ENCODE measurements at places on chromosomes 13 and 19.

GRCh38 chr13:38950987-38951386 lies 39.6 kb downstream of the STOML3 start:
- no peak for DNase-seq

GRCh38 chr13:109586509-109587346 lies 199.7 kb downstream of the IRS2 start:
- no peak for DNase-seq

GRCh38 chr13:76913898-76914297 lies 27.7 kb upstream of the KCTD12 start:
- DNase-seq: no peak

- no peak for DNase-seq
Observed at GRCh38 chr13:23392313-23392712, 41.2 kb downstream of the SACS start.

DNA sequence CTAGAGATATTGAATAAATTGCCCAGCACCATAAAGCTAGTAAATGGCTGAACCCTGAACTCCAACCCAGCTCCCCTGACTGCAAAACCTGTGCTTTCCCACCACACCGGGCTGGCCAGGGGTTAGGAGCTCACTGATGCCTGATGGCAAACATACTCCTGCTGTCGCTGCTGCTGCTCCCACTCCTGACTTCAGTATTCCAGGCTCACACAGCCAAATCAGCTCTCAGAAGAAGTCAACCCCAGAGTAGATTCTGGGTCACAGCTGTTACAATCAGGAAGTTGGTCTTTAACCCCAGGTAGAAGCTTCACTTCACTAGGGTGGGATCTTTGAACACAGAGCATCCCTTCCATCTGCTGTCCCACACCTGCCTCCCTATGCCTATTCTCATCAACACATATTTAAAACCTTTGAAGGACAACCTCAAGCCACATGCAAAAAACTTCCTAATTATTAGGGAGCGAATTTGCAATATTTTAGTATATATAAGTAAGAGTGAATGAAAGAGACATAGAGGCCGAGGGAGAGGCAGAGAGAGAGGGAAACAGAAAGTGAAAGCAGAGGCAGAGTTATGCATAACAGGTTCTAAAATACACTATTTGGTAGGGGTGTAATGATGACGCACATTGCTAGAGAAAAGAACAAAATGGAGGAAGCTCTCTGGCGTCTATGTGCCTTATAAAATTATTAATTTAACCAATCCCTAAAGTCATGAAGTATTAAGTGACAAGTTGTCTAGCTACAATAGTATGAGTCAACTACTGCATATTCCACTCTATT lies 99.4 kb upstream of the SERP2 start:
- no peak for DNase-seq

DNA sequence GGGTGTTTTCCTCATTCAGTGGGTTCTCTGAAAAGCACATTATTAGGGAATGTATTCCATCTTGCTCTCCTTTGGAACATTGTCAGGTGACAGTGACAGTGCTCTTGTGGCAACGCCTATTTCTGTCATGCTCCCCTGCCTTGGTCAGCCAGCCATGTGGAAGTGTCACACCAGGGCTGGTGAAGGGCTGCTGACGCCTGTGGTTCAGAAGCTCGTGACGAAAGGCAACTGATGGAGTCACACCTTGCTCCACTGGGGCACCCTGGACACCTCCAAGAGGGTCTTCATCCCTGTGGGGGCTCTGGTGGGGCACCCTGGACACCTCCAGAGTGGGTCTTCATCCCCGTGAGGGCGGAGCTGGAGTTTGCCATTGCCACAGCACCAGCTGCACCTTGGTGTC lies 68.9 kb upstream of the GPR183 start:
- DNase-seq: no peak

DNA sequence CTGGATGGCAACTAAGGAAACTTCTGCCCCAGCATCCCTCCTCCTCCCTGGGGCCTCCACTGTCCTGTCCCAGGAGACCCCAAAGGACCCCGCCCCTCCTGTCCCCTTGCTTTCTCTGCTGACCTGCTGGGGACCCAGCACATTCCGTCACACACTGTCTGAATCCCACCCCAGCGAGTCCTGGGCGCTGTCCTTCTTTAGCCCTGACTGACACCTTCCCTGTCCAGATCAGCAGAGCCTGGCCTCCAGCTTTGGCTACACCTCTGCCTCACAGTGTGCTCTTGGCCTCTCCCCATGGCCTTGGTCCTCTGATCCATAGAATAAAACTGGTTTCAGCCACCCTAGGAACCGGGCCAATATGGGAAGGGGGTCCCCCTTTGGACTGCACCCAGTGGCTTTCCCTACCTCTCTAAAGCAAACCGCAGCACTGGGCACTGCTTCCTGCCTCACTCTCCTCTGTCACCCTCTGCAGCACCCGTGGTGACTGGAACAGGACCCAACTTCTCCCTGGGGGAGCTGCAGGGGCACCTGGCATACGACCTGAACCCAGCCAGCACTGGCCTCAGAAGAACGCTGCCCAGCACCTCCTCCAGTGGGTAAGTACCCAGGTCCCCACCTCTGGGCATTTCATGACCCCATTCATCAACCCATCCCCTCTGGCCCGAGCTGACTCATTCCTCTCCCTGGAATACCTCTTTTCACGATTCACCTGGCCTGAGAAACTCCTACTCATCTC lies 46.4 kb downstream of the SMIM24 start:
- no peak for DNase-seq

GRCh38 chr19:8615024-8615423 lies 4.5 kb upstream of the ADAMTS10 start:
- DNase-seq: no peak

DNA sequence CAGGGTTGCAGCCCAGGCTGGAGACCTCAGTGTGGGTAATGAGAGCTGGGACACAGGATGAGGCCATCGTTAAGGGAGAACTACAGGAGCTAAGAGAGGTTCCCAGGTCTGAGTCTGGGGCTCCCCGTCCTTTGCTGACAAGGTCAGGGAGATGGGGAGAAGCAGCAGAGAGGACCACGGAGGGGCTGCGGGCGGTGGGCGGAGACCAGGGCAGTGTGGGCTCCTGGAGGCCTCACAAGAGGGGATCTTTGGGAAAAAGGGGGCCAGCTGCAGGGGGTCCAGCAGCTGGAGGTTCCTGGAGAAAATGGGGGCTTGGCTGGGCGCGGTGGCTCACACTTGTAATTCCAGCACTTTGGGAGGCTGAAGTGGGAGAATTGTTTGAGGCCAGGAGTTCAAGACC lies 16.0 kb downstream of the RFX1 start:
- DNase-seq: no peak

DNA sequence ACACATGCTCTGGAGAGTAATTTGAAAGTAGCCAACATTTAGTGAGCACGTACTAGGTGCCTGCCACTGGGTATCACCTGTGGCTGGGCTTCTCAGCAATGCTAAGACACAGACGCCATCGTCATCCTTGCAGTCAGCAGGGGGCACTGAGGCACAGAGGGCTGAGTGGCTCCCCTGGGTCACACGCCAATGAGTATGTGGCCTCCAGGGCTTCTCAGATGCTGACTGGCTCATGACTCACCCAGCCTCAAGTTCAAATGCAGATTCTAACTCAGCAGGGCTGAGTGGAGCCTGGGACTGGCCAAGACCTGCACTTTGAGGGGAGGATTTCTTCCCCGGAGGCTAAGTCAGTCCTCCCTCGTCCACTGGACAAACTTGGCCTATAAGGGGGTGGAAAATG lies 115.1 kb upstream of the CACNA1A start:
- no peak for DNase-seq

DNA sequence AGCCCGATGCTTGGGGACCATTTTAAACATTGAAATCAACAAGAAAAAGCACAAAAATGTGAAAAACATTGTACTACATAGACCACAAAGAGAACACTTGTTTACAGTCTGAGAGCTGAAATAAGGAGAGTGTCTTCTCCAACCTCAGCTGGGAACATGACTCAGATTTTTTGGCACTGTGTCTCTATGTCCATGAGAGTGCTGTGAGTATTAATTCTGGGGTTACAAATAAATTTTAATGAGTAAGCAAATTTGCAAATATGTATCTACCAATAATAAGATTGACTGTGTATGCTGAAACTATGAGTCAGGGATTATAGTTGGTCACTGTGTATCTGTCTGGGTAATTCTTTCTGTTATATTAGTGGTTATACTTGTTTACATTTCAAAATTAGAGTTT lies 174.0 kb downstream of the DCT start:
- no peak for DNase-seq

DNA sequence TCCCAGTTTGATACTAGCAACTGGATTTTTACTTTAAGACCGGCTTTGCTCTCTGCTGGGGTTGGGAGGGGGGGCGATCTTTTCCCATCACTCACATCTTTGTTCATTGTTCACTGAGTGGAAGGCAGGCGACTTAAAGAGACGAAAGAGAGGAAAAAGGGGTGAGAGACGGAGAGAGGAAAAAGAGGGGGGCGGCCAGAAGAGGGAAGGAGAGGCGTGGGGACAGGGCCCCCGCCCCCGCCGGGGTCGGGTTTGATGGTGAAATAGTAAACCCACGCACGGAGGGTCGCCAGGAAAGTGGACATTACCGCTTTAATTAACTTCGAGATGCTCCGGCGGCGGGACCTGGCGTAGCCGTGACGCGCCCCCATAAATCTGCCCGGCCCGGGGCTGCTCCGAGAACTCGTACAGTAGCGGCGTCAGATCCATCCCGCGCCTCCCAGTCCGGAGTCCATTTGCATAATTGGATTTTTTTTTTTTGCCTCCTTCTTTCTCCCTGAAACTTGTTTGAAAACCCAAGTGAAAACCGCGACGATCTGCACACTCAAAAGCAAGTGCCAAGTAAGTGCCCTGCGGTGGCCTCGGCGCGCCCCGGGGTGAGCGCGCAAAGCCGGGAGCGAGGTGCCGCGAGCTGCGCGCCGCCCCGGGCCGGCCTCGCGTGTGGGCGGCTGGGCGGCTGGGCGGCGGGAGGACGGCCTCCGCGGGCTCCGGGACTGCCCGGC lies 143.9 kb upstream of the ZNF536 start:
- no peak for DNase-seq

GRCh38 chr13:22176968-22177520 lies 506.2 kb downstream of the FGF9 start:
- DNase-seq: no peak

- no peak for DNase-seq
Observed at GRCh38 chr19:19670070-19670551, 1.5 kb downstream of the ZNF101 start.

Measured in Kasumi-1 (cell line).